Stimulated activated CD4-positive, alpha-beta T cell treated with anti-CD3 and anti-CD28 coated beads, Interleukin-12 subunit alpha, Interleukin-12 subunit beta, amount 100 ng/mL, for 48 hours (primary cell): ENCODE measurements at places on chromosomes 16 and 17.

DNA sequence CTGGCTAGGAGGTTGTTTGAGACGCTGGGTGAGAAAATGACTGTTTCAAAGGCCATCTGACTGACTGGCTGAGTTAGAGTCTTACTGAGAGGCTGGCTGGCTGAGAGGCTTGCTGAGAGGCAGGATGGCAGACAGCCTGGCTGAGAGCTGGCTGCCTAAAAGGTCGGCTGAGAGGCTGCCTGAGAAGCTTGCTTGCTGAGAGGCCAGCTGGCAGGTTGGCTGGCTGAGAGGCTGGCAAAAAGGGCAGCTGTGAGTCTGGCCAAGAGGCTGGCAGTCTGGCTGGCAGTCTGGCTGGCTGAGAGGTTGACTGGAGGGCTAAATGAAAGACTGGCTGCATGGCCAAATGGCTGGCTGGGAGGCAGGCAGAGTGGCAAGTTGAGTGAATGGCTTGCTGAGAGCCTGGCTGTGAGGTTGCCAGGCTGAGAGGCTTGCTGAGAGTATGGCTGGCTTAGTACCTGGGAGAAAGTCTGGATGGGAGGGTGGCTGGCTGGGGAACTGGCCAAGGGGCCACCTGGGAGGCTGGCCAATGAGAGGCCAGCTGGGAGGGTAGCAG lies 35.3 kb upstream of the ACSM2B start:
- no peak for DNase-seq

DNA sequence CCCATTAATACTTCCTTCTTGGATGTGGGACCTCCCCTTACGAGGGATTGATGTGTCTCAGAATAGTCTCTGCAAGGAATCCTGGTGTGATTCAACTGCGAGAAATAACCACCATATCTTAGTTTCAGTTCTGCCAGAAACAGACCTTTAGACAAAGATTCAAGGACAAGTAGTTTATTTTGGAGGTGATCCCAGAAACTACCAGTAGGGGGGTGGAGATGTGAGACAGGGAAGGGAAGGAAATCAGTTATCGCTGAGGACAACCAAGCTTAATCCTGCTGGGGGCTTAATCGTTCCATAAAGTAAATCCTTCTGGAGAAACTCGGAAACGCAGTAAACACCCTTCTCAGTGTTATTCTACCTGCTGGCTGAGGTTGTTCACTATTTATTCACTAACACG lies 5.0 kb upstream of the SDR42E1 start:
- no peak for DNase-seq

- no peak for DNase-seq
These were observed 20.1 kb upstream of the BCAR1 start for GRCh38 chr16:75271441-75272096.

DNA sequence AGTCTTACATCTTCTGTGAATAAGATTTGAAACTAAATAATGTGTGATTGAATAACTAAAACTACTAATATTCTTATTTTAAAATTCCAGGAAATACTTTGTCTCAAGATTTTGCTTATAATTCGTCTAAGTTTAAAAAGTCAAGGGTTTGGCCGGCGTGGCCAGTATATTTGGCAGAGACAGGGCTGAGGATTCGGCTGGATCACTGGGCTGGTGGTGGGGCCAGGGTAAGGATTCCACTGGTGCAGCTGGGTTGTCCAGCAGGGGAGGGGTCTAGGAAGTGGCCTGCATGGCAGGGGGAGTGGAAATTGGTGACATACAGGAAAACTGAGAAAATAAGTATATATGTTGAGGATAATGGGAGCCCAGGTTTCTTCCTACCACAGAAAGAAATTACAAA lies 75.7 kb downstream of the MYO1D start:
- no peak for DNase-seq
